GM18507 (cell line): ENCODE measurements at places on chromosomes 16 and 17.

DNA sequence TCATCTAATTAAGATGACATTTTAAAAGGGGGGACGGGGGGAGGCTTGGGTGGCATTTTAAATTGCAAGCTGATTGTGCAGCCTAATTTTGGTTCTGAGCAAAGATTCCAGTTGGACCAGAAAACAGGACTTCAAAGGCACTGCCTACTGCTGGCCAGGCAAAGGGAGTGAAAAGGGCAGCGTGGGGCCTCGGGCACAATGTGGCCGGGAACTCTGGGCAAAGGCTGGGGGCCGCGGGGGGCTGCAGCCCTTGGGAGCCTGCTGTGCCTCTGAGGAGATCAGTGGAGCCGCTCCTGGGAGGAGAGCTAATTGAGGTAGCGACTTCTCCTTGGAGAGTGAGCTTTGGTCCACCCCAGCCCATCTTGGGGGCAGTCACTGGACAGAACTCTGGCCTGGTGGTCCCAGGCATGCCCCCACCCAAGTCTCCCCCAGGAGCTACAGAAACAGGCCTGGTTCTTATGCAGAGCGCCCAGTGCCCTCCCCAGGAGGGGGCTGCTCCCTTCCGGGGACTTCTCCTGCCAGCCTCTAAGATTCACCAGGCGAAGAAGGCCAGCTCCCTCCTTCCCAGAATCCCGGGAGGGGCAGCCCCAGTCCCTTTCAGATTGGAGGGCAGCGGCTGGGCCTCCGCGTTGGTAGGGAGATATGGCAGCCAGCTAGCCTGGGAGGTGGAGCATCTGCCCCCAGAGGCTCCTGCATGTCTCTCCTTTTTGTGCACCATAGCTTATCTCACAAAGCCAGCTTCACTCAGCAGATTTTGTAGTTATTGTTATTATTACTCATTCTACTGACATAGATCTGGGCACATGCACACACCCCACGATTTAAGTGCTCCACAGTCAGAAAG, 115.6 kb downstream of the GNAO1 start:
- DNase-seq: no peak

DNA sequence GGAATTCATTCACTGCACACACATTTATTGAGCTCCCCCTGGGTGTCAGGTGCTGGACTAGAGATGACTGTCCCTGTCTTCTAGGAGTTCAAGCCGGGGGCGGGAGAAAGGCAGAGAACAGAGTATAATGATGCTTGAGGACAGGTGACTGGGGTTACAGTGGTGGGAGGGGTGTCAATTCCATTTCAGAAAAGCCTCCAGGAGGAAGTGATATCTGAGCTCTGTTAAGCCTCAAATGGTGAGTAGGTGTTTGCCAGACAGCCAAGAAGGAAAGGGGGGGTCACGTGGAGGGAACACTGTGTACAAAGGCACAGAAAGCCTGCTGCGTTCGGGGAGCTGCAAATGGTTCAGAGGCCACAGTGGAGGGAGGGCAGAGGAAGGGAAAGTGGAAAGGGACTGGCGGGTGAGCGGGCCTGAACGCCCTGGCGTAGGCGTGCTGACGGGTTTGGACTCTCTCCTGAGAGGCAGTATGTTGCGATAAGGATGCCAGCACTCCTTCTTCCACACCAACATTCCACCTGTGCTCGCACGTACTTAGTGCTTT, 9.7 kb upstream of the NXPH3 start:
- no peak for DNase-seq

GRCh38 chr16:85675251-85675874, 13.4 kb downstream of the GINS2 start:
- DNase-seq: no peak

DNA sequence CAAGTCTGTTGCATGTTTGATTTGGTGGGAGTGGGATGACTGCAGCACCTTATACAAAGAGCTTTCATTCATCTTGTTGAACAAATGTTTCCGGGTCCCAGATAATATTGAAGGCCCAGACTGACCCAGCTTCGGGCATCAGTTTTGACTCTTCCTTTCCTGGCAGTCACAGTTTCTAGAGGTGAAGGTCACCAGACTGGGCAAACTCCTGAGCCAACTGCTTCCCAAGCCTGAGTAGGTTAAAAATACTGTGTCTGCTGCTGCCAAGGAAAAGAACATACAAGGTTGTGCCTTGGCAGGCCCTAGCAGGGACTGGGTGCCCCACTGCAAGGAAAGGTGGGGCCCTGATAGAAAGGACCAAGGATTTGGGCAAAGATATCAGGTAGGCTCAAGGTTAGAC, 4.5 kb downstream of the BCKDK start:
- no peak for DNase-seq

DNA sequence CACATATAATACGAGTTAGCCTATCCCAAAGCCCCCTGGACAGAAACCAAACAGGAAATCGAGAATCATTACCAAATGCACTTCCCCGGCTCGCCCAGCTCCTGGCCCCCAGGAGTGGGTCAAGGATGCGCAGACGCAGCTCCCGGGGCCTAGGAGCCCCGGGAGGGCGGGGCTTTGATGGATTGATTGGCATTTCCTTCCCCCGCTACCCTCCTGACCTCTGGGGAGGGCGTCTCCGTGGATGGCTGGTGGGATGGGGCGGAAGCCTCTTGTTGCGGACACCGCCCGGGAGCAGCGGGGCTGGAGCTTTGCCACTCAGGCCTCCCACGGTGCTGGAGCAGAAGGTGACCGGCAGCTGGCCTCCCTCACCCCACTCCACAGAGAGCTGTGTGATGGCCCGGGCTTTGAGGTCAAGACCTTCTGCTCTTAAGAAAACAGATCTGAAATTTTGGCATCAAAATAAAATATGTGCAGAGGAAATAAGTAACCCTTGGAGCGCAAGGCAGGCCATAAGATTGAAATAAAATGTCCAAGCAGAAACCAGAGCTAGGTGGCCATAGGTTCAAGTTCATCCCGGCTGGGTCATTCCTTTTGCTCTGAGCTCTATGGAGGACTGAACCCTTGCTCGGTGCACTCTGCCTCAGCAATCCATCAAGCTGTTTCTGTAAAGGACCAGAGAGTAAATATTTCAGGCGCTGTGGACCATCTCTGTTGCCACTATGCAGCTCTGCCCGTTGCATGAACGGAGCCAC, 262.3 kb downstream of the SOX9 start:
- DNase-seq: no peak
